ENCODE measurements at places on chromosomes 6 and 20.

GRCh38 chr6:167108278-167108677 is 14.6 kb upstream of the CCR6 start:
- no peak for DNase-seq

DNA sequence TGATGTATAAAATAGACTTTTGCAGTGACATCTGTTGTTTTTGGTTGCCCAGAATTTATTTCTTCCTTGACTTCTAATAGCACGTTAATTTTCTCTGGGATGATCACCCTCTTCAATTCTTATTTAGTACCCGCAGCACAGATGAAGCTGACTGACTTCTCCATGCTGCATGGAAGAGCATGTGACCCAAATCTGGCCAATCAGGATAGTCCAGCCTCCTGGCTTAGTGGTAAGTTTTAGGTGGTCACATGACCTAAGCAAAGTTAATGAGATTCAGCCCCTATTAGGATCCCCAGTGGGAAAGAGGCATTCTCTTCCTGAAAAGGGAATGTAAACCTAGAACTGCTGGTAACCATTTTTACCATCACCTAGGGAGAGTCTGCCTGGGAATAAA is 13.8 kb upstream of the SIRT5 start:
- DNase-seq = no peak

DNA sequence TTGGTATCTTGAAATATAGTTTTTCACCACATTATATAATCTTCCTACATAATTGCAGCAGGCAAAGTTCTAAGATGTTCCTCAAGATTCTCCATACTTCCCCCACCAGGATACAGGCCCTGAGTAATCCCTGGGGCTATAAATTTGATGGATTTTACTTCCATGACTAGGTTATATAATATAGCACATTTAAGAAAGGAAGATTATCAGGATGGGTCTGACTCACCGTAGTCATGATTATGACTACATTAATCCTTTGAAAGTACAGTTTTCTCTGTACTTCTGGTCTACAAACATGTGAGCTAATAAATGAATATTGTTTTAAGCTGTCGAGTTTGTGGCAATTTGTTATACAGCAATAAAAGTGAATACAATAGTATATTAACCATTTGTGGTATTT is 122.5 kb downstream of the MACROD2 start:
- DNase-seq = no peak

- DNase-seq = no peak
Measured at GRCh38 chr6:112332274-112332673, 14.9 kb upstream of the RFPL4B start.

GRCh38 chr6:87078983-87079616 is 15.8 kb downstream of the CGA start:
- peak; percentile 28 for DNase-seq

- no peak for DNase-seq
Measured at GRCh38 chr20:37243937-37244571, 17.6 kb downstream of the GHRH start.

GRCh38 chr20:45055056-45055455 is 45.9 kb downstream of the KCNS1 start:
- DNase-seq = no peak

- DNase-seq = no peak
Measured at GRCh38 chr6:51266604-51267003, 447.9 kb downstream of the TFAP2B start.

DNA sequence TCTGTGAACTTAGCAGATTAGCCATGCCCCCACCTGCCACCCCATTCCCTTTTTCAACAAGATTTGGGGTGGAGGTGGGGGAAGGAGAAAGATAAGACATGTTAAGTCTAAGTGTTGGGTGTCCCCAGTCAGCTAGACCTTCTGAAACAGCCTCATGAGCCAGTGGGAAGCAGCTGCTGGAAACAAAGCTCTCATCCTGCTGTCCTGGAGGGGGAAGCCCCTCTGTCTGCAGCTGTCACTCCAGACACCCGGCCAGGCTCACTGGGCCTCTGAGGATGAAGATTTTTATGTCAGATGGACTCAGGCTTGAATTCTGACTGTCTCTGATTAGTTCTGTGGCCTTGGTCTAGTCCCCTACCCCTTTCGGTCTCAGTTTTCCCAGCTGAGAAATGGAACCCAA is 1.1 kb downstream of the BPIFB3 start:
- no peak for DNase-seq

GRCh38 chr6:131040866-131041265 is 22.2 kb downstream of the EPB41L2 start:
- DNase-seq = no peak

- no peak for DNase-seq
Measured at GRCh38 chr6:161091972-161092701, 100.6 kb downstream of the MAP3K4 start.

- no peak for DNase-seq
Measured at GRCh38 chr20:10671221-10671918, 2.4 kb downstream of the JAG1 start.

GRCh38 chr20:49287555-49288249 is 9.8 kb upstream of the ZNFX1 start:
- DNase-seq = no peak

DNA sequence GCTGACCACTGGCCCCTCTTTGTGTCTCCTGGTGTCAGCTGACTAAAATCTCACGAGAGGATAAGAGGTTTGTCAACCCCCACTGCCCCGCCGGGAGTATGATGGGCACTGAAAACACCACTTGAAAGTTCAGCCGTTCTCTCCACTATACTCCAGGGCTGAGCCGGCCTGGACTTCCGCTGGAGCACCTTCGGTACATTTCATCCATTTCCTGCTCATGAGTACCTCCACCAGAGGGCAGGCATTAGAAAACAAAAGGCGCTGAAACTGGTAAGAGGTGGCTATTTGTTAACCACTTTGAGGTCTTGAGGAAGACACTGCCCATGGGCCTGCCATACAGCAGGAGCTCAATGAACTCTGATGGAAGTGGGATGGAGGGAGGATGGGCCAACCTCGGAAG is 17.9 kb upstream of the ANKRD60 start:
- DNase-seq = no peak

DNA sequence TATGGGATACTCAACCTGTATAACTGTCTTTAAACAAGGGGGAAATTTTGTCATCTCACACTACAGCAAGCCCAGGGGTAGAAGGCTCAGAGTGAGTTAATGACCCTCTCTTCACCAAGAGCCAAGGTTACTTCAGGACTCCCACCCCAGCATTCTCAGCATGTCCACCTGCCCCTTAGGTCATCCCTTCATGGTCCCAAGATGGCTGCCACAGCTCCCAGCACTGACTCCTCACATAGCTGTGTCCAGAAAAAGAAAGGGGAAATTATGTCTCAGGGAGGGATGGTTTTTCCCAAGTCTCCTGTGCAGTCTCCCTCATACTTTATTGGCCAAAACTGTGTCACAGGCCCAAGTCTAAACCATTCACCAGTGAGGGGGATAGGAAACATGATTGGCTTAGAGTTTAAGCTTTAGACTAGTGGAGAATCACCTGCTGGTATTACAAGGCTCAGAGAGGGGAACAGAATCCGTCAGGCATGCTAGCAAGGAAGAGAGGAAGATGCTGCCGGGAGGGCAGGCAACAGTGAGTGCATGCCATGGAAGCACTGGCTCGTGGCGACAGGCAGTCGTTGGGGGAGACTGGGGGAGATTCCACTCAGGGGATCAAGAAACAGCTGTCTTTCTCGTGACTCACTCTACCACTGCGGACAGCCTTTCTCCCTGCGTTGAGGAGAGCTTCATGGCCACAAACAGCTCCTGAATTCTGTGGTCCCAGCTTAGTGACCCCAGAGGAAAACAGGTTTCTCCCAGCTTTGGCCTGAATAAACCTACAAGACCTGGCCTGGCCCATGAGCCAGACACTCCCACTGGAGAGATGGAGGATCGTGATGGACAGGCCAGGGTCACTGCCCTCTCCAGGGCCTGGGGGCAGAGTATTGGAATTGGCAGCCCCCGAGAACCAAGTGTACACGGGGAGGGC is 37.2 kb downstream of the HM13 start:
- no peak for DNase-seq

- no peak for DNase-seq
Measured at GRCh38 chr6:7267466-7268091, 45.4 kb downstream of the SSR1 start.

DNA sequence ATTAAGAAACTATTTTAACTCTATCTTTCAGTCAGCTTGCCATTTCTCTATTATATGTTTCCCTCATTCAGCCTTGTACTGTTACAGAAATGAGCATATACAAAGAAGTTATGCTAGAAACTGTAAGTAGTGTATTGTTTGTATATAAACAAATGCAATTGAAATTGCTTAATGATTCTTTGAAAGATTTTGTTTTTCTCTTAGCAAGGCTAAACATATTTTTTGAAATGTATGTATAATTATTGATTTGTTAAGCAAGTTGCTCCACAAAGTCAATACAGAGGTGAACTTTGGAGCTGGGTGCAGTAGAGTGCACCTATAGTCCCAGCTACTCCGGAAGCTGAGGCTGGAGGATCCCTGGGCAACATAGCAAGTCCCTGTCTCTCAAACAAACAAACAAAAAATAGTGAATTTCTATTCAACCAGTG is 253.6 kb downstream of the RNGTT start:
- DNase-seq = no peak

GRCh38 chr6:128731249-128732165 is 151.4 kb upstream of the LAMA2 start:
- no peak for DNase-seq

GRCh38 chr6:53335224-53335994 is 13.3 kb downstream of the ELOVL5 start:
- peak; percentile 73 for DNase-seq

- no peak for DNase-seq
Measured at GRCh38 chr20:63123331-63123741, 92.6 kb downstream of the YTHDF1 start.

DNA sequence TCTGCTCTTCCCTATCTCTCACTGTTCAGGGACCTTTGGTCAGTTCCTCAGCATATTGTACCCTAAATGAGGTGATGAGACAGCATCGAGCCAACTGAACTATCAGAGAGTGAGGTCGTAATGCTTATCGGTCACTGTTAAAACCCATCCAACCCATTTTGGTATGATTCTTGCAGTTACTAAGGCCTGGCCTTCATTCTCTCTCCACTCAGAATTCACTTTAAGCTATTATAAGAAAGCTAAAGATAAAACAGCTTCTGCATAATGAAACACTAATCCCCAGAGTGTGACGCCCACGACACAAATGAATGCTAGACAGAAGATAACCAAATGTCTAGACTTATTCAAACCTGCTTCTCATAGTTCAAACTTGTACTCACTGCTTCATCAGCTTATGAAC is 175.8 kb downstream of the GMPR start:
- DNase-seq = peak; percentile 13
